ENCODE measurements at places on chromosomes 13 and 19.

GRCh38 chr19:46726551-46726950, 9.6 kb upstream of the PRKD2 start:
- no peak for DNase-seq

- peak; percentile 93 for DNase-seq
These were observed at the start of gene TRPC4 for GRCh38 chr13:37869756-37870488. TSS of gene TRPC4 (minus strand) at chr13:37869772. CDS start at chr13:37783333, 86,439 bp downstream.

GRCh38 chr13:79966493-79966895, 374.4 kb downstream of the SPRY2 start:
- peak; percentile 2 for DNase-seq

GRCh38 chr19:45496349-45496953, 396 bp downstream of the RTN2 start:
- DNase-seq, result peak; percentile 74

DNA sequence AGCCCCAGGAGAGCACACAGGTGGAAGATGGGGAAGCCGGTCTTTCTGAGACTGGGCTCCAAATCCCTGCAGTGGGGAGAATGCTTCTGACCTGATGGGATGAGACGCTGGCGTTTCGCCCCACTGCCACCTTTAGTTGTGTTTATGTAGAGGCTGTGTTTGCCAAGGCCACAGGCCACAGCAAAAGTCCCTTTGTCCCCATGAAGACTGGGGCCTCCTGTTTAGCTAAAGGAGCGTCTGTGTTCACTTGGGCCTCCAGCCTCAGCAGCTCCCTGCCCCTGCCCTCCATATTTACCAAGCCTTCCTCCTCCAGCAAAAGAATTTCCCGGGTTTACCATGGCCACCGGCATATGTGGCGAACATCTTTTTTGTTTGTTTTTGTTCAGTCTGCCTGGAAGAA, 10.4 kb upstream of the KLK14 start:
- DNase-seq, result no peak

- DNase-seq, result no peak
These were observed 381.0 kb downstream of the TSHZ3 start for GRCh38 chr19:30968210-30968609.

GRCh38 chr19:1590641-1591397, 1.8 kb downstream of the MBD3 start:
- DNase-seq, result no peak
